Hepatocyte (in vitro differentiated cells): ENCODE measurements at places on chromosomes 4 and X. TPM values are rescaled to one million over a fixed set of nuclear protein-coding genes. Genes with fewer than 3 reads are reported as not detected.
A peak's percentile ranks its signal among the peaks of the same experiment; 100 is the strongest.

EGF gene
- 13.0 and 18.0 TPM in 2 replicates for total RNA-seq

TRMT10A gene
- 16.9 and 17.9 TPM in 2 replicates for total RNA-seq

SH2D1A gene
- total RNA-seq: not detected in 2 replicates

SLC9B1 gene
- not detected in 2 replicates for total RNA-seq

CSAG2 gene
- not detected in 2 replicates for total RNA-seq

G6PD gene
- 24.8 and 26.2 TPM in 2 replicates for total RNA-seq

MEPE gene
- total RNA-seq: 0.07 TPM in 1 of 2 replicates, not detected in the other

HTN1 gene
- total RNA-seq: not detected in 2 replicates

SSX1 gene
- not detected in 2 replicates for total RNA-seq

GRCh38 chr4:86975927-86976326 is 41.1 kb downstream of the AFF1 start:
- no peak for DNase-seq

DNA sequence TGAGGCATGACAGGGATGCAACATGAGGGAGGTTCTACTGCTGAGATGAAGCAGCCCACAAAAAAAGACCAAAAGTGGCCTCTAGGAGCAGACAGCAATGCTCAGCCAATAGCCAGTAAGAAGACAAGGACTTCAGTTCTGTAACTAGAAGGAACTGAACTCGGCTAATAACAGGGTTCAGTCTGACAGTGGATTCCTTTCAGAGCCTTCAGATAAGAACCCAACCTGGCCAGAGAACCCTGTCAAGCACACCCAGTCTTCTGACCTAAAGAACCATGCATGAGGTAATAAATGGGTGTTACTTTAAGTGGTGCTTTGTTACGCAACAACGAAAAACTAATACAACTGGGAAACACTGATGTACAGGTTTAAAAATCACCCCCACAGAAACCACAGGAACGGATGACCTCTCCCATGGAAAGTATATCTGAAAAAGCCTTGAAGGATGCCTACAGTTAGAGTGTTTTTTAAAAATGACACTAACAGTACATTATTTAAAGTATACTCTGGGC is 94.6 kb downstream of the PAPSS1 start:
- DNase-seq: no peak

DNA sequence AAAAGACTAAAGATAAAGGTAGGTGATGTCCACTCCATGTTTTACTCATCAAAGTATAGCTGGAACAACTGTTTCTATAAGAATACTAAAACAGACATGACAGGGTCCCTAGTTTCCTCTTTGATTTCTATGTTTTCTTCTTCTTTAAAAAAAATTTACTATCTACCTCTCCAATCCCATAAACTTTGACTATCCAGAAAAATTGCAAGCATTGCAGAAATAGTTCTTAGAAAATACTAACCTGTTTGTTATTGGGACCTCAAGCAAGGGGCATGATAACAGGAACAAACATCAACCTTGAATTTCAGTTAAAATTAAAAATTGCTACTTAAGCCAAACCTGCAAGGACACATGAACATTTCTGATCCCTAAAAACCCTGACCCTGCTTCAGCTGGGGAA is 1226.5 kb downstream of the C4orf33 start:
- no peak for DNase-seq

DNA sequence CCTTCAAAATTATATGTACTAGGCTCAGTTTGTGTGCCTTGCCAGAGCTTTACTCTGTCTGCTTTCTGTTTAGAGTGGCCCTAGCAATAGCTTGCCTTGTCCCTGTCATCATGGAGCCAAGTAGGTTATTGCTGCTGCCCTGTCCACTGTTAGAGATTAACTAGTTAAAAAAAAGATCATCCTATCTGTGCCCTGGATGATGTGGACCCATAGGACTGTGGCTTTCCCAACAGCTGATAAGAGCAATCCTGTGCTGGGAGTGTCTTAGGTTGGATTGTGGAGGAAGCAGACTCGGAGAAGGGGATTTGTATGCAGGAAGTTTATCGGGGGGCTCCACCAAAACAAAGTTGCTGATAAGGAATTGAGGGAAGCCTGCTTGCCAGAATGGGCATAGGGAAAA is 23.8 kb downstream of the PPP1R2C start:
- peak; percentile 46 for DNase-seq

GRCh38 chr4:28277931-28278330 is 1417.3 kb downstream of the STIM2 start:
- peak; percentile 24 for DNase-seq

- no peak for DNase-seq
These were observed 2241.9 kb downstream of the PCDH7 start for GRCh38 chr4:32962100-32962499.

- DNase-seq: no peak
These were observed 91.2 kb upstream of the SORBS2 start for GRCh38 chr4:185903205-185903604.

DNA sequence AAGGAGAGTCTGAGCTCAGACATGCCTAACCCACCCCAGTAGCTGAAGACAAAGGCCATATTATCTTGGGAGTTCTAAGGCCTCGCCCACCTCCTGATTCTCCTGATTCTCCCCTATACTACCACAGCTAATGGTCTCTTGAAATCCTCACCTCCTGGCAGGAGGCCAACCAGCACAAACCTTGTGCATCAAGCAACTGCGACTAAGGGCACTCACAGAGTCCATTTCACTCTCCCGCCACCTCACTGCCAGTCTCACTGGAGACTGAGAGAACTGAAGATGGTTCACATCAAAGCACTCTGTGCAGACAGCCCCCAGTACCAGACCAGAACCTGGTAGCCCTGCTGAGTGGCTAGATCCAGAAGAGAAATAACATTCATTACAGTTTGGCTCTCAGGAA is 102.1 kb upstream of the KLF8 start:
- no peak for DNase-seq

GRCh38 chr4:648579-649292 is 23.4 kb downstream of the PDE6B start:
- no peak for DNase-seq

DNA sequence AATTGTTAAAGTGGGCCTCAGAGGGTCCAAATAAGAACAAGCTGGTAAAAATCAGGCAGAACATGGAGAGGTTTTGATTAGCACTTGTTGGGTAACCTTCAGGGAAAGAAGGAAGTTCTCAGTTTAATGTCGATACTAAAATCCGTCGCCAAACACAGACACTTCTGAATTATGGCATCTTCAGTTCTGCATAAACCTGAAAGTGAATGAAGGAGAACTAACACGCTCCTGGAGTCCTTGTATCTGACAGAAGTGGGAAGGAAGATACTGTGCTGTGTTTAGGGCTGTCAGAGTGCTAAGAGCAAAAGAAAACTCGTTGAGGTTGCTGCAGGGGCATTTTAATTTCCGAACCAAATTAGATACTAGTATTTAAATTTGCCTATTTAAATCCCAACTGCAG is 106.2 kb downstream of the TMA16 start:
- no peak for DNase-seq

- peak; percentile 43 for DNase-seq
These were observed 506.0 kb upstream of the FAM241A start for GRCh38 chr4:111639120-111639690.

DNA sequence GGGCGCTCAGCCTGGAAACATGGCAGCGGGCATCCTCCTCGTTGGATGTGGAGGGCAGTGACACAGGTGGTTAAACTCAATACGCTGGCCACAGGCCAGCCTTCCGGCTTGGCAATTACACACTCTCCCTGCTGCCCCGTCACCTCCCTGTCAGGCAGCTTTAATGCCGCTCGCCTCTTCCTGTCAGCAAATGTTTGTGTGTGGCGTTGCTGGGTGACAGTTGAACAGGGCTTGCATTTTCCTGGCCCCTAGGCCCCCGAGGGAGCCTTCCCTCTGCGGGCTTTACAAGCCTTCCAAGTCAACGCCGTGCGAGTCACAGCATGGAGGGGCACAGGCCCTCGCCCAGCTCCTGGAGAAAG is 620.0 kb downstream of the BCOR start:
- DNase-seq: peak; percentile 62

GRCh38 chr4:110099638-110100037 is 98.8 kb downstream of the ELOVL6 start:
- no peak for DNase-seq

DNA sequence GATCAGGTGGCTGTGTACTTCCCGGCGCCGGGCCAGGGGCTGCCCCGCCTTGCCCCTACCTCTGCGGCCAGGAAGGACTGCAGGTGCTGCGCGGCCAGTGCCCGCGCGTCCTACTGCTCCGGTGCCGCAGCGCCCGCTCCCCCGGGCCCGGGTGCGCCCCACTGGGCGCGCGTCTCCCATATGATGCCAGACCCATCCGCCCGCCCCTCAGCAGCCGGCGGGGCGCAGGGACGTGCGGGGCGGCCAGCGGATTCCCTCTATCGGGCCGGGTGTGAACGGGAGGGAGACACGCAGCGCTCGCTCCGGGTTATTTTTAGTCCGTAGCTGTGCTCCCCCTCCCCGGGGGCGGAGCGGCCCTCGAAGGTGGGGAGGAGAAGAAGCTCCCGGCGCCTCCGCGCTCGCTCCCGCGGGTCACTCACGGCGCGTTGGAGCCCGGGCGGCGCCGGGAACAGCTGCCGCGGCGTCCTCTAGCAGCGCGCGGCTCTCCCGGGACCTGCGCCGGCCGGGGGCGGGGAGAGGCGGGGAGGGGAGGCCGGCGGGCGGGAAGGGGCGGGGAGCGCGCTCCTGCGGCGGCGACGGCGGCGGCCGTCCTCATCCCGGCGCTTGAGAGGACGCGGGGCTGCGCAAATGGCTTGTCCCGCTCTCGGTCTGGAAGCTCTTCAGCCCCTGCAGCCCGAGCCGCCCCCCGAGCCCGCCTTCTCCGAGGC is 103.6 kb downstream of the UCHL1 start:
- peak; percentile 82 for DNase-seq

DNA sequence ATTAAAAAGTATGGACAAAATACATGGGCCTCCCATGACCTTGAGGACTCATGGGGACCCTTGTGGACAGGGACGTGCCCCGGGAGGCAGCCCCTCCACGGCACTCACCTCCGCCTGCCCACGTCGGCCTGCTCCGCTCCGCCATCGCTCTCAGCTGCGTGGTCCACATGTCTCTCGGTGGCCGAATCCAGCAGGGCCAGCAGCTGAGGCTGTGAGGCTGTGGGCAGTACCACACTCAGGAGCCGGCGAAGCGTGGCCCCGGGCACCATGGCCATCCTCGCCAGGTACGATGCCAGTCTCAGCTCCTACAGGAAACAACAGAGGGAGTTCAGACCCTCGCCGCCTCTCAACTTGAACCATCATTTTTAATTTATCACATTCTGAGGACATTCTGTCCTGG is 140.0 kb downstream of the EVC2 start:
- no peak for DNase-seq

DNA sequence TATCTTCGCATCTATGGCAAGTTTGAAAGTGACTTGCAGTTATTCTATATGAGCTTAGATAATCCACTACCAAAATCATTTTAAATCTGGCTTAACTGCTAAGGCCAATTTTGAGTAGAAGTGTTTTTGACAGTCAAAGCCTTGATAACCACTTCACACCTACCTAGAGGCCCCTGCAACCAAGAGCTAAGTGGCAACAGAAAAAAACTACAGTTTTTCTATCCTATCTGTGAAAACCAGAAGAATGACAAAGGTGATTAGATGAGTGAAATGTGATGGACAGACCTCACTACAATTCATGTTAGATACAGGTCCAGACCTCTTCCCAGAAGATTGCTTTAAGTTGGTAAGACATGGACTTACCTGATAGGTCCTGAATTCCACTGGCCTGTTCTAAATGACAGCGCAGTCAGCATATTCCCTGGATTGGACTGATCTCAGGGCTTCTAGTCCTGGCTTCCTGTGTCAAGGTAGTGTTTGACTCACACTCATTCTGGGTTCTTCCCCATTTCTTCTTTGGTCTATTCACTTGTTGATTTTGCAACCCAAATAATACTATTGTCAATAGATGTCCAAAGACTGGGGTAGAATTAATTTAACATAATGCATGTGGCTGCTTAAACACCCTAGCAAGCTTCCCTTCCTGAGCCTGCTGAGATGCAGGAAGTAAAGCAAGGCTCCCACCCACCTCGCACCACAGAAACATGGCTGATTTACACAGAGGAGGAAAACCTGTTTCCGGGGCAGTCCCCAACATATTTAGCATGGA is 65.1 kb downstream of the PPP3CA start:
- DNase-seq: no peak

DNA sequence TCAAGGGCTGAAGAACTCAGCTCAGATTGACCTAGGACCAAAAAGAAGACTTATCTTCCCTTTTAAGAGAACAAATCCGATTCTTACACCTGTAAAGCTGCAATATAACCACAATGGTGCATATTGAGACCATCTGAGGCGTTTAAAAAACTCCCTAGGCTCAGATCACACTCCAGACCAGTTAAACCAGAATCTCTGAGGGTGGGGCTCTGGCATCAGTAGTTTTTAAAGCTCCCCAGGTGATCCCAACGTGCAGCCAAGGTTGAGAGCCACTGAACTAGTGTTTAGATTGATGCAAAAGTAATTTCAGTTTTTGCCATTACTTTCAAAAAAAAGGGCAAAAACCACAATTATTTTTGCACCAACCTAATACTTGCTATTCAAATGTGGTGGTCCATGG is 73.9 kb upstream of the GPM6B start:
- no peak for DNase-seq

DNA sequence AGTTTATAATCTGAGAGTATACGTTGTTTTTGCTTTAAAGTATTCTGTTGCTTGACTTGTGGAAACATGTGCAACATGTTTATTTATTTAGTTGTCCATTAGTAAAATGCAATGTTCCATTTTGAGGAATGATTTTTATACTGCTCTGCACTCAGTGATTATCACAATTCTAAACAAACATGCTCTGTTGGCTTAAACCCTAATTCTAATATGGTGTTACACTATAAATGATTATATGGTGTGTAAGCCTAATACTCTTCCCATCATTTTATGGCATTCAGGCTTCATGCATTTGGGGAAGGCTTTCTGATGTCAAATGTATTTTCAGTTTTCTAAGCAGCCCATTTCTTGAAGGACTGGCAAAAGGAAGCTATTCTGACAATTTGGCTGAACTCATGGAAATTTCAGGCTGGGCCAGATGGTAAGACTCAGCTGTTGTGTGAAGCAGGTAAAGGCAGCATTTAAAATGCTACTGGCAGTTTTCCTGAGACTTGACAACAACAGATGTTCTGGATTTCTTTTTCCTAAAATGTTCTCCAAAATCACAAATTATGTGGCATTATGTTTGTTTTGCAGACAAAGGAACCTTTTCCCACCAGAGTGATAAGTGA is 336.7 kb upstream of the GNPDA2 start:
- DNase-seq: peak; percentile 13
